Mammary epithelial cell (primary cell): ENCODE measurements at places on chromosomes 3 and 15. TPM values are rescaled to one million over a fixed set of nuclear protein-coding genes. Genes with fewer than 3 reads are reported as not detected.

ANKRD34C gene
- total RNA-seq: not detected

CCDC80 gene
- total RNA-seq: 56.8 TPM

NPAP1 gene
- total RNA-seq: not detected

CKMT1B gene
- total RNA-seq: 22.0 TPM

DOCK3 gene
- total RNA-seq: 0.17 TPM

HOMER2 gene
- total RNA-seq: 22.9 and 38.2 TPM in 2 replicates

GNAT1 gene
- total RNA-seq: 1.8 TPM in 1 of 2 replicates, not detected in the other

SLC2A2 gene
- total RNA-seq: not detected in 2 replicates

DNA sequence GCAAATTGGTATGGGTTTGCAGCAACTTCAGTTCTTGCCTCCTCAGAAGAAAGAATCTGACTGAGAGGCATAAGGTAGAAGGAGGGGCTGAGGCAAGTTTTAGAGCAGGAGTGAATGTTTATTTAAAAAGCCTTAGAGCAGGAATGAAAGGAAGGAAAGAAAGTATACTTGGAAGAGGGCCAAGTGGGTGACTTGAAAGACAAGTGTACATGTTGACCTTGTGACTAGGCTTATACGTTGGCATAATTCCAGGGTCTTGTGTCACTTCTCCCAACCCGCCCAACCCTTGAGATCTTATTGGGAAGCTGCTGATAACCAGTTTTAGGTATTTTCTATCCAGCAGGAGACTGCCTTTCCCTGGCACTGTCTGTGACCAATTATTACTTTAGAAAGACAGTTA, 436.9 kb upstream of the ZNF717 start:
- no peak for DNase-seq

- no peak for DNase-seq
These were observed 29.8 kb upstream of the ALDH1A3 start for GRCh38 chr15:100849855-100850218.

DNA sequence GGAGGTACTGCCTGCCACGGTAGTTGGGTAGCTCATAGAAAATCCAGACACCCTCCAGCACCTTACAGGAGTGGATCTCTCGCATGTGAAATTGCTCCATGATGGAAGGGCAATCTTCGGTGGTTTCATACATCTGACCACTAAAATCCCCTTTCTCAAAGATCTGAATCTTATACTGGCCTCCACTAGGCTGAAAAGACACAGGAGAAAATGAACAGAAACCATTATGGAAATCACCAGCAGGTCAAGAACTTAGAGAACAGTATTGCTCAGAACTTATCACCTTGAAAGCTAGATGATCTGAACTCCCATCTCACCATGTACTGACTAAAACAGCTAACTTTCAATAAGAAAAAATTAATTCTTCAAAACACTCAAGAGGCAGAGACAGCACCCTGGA, 5.4 kb downstream of the CRYGS start:
- DNase-seq: no peak

DNA sequence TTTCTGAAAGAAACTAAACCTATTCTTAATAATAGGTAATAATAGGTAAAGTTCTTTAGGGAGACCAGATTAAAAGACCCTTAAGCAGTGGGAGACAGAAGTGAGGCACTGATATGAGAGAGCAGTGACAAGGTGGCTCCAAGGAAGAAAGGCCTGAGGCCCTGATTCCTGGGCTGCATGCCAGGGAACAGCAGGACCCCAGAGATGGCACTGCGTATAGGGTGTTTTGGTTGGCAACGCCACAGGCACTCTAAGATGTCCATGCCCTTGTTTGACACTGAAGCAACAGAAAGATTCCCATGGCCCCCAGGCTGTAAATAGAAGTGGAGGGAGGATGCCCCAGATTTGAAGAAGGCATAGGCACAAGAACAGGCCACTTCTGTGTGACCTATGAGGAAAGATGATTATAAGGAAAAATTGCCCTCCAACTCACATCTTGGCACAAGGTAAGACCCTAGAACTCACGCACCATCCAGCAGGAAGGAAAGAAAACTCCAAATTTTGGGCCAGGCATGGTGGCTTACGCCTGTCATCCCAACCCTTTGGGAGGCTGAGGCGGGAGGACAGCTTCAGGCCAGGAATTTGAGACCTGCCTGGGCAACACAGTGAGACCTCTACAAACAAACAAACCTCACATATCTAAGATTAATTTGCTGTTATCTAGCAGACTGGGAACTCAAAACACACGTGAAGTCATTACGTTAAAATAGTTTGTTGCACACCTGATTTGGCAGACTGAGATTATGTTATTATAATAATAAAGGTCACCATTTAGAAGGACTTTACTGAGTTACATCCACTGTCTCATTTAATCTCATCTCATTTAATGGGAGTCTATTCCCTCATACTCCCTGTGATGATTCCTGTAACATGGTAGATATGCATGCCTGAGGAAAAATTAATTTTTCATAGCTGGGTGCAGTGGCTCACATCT, 10.5 kb upstream of the BLM start:
- no peak for DNase-seq

GRCh38 chr3:148629006-148629405, 68.7 kb upstream of the AGTR1 start:
- no peak for DNase-seq

DNA sequence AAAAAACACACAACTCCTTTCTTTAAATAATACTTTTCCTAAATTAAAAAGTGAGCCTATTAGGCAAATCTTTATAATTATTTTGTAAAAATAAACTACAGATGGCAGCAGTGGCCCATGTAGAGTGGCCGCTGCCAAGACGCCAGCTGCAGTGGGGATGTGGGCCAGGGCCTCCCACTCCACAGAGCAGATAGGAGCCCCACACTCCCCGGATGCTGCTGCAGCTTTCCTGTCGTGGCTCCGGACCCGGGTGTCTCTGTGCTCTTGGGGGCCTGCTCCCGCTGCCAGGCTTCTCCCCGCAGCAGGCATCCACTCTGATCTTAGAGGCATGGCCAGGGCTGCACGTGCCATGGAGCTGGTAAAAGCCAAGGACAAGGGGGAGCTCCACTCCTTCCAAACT, 67.5 kb downstream of the PROS1 start:
- DNase-seq: no peak

GRCh38 chr3:18772699-18773305, 347.7 kb upstream of the SATB1 start:
- DNase-seq: no peak

GRCh38 chr15:88918738-88919137, 5.6 kb upstream of the MFGE8 start:
- peak; percentile 98 for DNase-seq

DNA sequence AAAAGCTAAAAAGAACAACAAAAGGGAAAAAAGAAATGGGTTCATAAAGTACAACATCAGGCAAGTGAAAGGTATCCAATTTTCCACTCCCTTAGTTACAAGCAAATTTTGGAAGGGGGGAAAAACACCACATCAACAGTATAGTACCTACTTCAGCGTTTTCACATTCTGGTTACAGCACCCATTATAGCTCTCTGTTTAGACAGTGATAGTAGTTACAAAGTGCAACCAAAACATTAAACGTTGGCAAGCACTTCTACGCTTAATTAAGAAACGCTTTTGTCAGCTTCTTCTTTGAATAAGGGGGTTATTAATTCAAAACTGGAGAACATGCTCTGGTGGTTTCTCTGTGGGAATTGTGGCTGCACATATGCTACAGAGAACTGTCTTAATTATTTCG, 180.2 kb downstream of the VPS13C start:
- no peak for DNase-seq

- no peak for DNase-seq
These were observed 28.7 kb downstream of the SPTSSB start for GRCh38 chr3:161342629-161343028.

DNA sequence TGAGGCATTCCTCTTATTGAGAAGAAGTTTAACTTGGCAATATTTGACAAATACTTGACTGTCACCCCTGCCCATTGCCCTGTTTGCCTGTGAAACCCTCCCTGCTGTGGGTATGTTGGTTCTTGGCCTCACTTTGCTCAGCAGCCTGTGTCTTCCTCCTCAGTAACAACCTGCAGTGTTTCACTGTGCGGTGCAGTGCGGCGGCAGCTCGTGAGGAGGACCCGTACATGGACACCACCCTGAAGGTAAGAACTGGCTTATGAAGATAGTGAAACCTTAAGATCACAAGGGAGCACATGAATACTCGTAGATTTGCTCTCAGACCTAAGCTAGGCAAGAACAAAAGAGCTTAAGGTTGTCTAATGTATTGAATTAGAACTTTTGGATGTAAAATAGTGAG, 21.0 kb downstream of the HPS3 start:
- no peak for DNase-seq

DNA sequence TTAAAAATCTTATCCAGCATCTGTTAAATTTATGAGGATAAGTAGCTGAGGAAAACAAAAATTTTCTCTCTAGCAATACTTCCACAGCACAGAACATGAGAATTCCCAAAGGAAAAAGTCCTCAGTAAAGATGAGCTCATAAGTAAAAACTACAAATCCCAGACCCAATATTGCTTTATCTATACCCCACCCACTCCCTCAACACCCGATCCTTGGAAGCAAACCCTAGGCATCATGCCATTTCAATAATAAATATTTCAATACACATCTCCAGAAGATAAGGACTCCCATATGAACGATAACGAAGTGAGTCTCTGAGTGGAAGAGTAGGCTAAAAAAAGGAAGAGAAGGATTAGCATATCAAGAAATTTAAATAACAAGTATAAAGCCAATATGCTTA, 8.3 kb upstream of the PRR20G start:
- no peak for DNase-seq

- no peak for DNase-seq
These were observed 185.9 kb downstream of the MEGF11 start for GRCh38 chr15:66067687-66068086.

DNA sequence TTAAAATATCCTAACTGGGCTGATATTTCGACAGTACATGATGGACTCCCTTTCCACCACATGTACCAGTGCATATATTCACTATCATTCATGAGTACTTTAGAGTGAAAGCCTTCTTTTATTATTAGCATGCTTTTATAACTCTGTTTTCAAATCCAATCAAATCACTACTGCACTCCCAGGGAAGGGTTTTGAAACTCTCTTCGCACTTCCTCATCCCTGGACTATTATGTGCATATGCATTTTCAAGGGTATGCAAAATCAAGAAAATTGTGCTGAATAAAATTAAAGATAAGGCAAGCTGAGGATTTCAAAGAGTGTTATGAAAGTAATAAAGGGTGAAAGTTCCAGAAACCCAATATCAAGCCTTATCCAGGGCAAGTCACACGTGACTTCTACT, 411.4 kb upstream of the PDZRN3 start:
- DNase-seq: no peak

DNA sequence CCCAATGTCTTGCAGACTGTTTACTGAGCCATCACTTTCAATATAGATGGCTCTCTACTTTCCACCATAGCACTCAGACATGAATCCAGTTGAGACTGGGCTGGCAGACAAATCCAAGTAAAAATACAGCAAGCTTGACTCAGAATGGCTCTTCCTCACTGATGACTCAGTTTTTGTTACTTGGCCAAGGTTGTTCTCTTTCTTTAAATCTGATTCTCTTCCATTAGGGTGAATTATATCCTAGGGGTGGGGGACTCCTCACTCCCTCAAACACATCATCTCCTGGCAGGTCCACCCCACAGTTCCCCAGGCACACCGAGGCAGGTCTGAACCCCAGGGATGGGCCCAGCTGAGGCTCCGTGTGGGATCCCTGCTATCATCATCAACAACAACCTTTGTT, 157.9 kb downstream of the MEX3B start:
- DNase-seq: peak; percentile 54

- DNase-seq: no peak
These were observed 20.9 kb downstream of the CXCR6 start for GRCh38 chr3:45964139-45964538.
